Mesenchymal stem cell (in vitro differentiated cells and primary cell): ENCODE measurements at places on chromosomes 13 and 19.

GRCh38 chr13:58254943-58255342 lies 623.4 kb downstream of the PCDH17 start:
- H3K4me1 ChIP-seq = no peaks in the 10 kb centered on the region
- no peak for DNase-seq
- no peak overlapping the region for H3K27ac ChIP-seq
- H3K36me3 ChIP-seq = no peaks in the 10 kb centered on the region
- H3K27me3 ChIP-seq = no peaks in the 10 kb centered on the region
- no peak overlapping the region for H3K4me3 ChIP-seq

DNA sequence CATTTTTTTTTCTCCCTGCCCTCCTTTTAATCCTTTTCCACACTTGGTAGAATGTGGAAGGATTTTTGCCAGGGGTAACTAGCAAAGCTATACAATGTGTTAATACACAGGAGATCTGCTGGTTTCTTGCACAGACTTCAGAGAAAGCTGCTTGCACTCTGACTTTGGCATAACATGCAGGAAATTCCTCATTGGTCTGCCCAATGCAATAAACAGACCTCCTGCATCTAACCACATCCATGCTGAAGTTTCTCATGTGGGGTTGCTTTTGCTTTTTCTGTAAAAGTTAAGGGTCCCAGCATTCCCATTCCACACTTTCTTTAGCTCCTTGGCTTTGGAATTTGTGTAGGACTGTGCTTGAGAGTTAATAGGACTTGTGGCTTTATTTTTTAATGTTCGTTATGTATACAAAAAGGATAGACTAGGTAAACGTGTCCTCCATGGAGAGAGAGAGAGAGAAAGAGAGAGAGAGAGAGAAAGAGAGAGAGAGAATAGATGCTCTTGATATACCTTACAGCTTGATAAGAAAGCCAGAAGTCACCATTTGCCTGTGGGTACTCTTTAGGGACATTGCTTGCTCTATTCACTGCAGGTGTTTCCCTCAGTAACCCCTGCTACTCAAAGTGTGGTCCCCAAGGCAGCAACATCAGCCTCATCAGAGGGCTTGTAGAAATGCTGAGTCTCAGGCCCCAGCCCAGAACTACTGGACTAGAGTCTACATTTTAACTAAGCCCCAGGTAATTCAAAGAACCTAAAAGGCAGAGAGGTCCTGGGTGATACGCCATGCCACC lies 170.5 kb downstream of the SHISA2 start:
- H3K36me3 ChIP-seq = no peaks in the 10 kb centered on the region
- no peak overlapping the region for H3K4me3 ChIP-seq
- H3K27me3 ChIP-seq = no peaks in the 10 kb centered on the region
- peaks cover 31% of the 10 kb centered on the region for H3K4me1 ChIP-seq

DNA sequence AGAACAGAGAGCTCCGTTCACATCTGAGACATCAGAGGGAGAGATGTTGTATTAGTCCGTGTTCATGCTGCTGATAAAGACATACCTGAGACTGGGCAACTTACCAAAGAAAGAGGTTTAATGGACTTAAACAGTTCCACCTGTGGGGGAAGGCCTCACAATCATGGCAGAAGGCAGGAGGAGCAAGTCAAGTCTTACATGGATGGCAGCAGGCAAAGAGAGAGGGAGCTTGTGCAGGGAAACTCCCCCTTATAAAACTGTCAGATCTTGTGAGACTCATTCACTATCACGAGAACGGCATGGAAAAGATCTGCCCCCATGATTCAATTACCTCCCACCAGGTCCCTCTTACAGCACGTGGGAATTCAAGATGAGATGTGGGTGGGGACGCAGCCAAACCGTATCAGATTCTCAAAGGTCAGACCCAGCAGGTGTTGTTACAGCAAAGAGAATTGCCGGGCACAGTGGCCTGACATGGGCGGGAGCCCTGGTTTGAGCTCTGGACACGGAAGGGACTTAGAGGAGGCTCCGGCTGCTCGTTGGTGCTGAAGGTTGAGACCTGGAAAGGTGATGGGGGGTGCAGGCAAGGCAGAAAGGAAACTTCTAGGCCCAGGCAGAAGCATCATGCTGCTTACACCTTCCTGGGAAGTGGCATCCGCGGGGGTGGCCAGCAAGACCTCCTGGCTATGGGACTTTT lies 33.1 kb downstream of the PEX11G start:
- H3K36me3 ChIP-seq = peaks cover 73% of the 10 kb centered on the region
- peaks cover 16% of the 10 kb centered on the region for H3K4me1 ChIP-seq
- no peak for DNase-seq
- H3K4me3 ChIP-seq = no peak overlapping the region
- no peaks in the 10 kb centered on the region for H3K27me3 ChIP-seq

GRCh38 chr13:103883698-103884097 lies 817.5 kb upstream of the SLC10A2 start:
- peak; percentile 25 for DNase-seq
- H3K4me3 ChIP-seq = no peak overlapping the region
- no peaks in the 10 kb centered on the region for H3K4me1 ChIP-seq
- H3K27me3 ChIP-seq = no peaks in the 10 kb centered on the region
- H3K27ac ChIP-seq = peak overlapping the region; percentile 31
